ENCODE measurements at places on chromosomes 4 and X.

DNA sequence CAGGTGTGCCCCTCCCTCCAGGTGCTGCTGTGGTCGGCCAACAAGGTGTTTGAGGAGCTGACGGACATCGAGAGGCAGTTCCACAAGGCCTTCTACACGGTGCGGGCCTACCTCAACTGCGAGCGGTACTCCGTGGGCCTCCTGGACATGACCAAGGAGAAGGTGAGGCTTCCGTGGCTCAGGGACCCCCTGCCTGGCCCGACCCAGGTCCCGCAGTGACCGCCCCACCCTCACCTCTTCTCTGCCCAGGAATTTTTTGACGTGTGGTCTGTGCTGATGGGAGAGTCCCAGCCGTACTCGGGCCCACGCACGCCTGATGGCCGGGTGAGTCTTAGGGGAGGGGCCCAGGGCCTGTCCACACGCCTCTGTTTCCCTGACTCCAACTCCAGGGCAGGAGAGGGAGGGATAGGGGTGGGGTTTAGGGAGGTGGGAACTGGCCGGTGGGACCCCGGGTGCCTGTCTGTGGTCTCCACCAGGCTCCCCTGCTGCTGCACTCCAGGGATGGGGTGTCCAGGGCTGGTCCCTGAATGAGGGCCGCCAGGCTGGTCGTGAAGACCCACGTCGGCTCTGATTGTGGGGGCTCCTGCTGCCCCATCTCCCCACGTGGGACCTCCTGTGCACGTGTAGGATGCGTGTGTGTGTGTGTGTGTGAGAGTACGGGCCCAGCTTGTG is 20.1 kb downstream of the ATP5ME start:
- no peak for DNase-seq

DNA sequence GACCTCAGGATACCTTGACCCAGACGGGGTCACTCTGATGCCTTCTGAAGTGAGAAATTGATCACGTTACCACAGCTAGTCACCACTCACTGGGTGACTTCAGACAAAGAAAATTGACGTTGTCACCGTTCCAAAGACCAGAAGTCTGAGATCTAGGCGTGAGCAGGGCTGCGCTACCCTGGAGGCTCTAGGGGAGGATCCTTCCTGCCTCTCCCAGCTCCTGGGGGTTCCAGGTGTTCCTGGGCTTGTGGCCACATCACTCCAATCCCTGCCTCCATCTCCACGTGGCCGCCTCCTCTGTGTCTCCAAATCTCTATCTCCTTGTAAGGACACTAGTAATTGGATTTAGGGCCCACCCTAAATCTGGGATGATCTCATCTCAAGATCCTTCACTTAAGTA is 48.9 kb upstream of the CD99 start:
- no peak for DNase-seq

DNA sequence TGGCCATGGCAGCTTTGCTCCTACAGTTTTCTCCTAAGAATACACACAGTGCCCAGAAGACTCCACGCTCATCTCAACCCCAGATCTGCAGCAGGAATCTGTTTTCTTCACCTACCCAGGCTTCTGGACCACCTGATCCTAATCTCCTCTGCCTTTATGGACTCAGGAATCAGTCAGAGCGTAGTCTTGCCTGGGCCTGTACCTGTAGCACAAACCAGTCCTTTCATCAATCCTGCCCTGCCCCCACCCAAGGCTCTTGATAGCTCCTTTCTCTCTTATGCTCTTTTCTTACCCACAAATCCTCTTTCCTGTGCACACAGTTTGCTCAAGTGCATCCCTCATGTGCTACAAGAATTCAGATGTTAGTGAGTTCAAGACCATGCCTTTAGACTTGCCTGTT is 89.7 kb downstream of the ZNF718 start:
- no peak for DNase-seq

- no peak for DNase-seq
Observed at GRCh38 chrX:40174854-40175510, 77.2 kb upstream of the BCOR start.

- no peak for DNase-seq
Observed at GRCh38 chr4:109432696-109433095, 919 bp upstream of the SEC24B start.
